ENCODE measurements at places on chromosomes 6 and 20. TPM values are rescaled to one million over a fixed set of nuclear protein-coding genes. Genes with fewer than 3 reads are reported as not detected.

GRCh38 chr20:2917266-2917665, 44.0 kb downstream of the PTPRA start:
- no peak for DNase-seq

GRCh38 chr20:63323357-63323981, 30.5 kb downstream of the COL20A1 start:
- no peak for DNase-seq

Gene BRD2
- polyA plus RNA-seq, result 307 TPM

Gene SLC17A3
- polyA plus RNA-seq, result 0.50 TPM

Gene FNDC11
- 0.76 TPM for polyA plus RNA-seq

DNA sequence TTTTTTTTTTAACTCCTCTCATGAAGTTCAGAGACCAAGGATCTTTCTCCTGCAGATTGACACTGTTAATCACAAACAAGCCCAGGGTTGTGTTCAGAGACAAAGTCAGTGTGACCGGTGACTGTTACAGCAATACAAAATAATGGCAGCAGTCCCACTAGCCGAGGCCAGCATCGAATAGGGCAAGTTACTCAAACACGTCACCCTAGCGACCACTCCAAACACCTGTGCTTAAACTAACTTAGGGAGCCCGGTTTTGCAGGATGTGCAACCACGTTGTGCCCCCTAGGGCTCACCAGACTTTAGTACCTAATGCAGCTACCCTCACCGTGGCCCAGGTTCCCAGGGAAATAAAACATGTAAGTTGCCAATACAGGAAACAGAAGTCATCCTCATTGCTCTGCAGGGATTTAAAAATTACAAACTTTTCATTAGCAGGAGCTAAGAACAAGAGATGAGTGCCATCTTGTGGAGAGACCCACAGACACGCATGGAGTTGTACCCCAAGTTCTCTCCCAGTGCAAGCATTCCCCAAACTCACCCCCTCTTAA, 38.1 kb downstream of the FAM50B start:
- DNase-seq, result no peak

- DNase-seq, result no peak
Observed at GRCh38 chr20:39676241-39676640, 714.1 kb downstream of the DHX35 start.

Gene CNR1
- polyA plus RNA-seq, result 0.90 TPM

DNA sequence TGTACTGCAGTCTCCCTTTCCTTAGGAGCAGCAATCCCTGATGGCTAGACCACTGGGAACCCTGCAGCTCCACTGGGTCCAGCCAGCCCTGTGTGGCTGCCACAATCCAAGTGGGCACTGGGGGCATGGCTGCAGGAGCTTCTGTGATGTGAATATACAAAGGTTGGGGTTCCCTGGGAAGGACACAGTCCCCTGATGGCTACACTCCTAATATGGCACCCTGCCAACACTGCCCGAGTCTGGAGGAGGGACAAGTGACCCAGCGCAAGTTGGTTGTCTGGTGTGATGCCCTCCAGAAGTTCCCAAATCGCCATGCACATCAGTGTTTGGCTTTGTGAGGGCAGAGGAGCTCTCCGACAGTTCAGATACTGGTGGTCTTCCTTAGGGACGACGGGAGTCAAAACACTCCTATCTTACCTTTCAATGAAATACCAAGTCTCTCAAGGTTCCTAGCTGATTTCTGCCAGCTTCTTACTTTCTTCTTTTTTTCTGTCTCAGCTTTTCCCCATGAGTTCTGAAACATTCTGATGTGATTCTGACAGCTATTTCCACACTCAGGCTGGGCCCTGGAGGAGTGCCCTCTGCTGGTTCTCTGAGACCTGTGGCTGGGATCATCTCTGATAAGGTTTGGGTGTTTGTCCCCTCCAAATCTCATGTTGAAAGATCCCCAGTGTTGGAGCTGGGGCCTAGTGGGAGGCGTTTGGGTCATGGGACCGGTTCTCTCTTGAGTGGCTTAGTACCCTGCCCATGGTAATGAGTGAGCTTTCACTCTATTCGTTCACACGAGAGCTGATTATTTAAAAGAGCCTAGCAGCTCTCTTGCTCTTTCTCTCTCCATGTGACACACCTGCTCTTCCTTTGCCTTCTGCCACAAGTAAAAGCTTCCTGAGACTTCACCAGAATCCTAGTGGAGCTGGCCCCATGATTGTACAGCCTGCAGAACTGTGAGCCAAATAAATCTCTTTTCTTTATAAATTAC, 15.5 kb upstream of the ZFP57 start:
- DNase-seq, result no peak

Gene FAM210B
- 45.3 TPM for polyA plus RNA-seq

GRCh38 chr6:166637812-166638572, 10.9 kb upstream of the RPS6KA2 start:
- DNase-seq, result no peak

Gene SEMG1
- polyA plus RNA-seq, result not detected

Gene SLC2A4RG
- polyA plus RNA-seq, result 57.9 TPM

Measured in right renal cortex interstitium (tissue), 3 donors.